Left renal pelvis (tissue), 4 donors: ENCODE measurements at places on chromosomes 2 and 18.

- no peak for DNase-seq
Measured at GRCh38 chr2:64250751-64251423, 106.7 kb upstream of the PELI1 start.

DNA sequence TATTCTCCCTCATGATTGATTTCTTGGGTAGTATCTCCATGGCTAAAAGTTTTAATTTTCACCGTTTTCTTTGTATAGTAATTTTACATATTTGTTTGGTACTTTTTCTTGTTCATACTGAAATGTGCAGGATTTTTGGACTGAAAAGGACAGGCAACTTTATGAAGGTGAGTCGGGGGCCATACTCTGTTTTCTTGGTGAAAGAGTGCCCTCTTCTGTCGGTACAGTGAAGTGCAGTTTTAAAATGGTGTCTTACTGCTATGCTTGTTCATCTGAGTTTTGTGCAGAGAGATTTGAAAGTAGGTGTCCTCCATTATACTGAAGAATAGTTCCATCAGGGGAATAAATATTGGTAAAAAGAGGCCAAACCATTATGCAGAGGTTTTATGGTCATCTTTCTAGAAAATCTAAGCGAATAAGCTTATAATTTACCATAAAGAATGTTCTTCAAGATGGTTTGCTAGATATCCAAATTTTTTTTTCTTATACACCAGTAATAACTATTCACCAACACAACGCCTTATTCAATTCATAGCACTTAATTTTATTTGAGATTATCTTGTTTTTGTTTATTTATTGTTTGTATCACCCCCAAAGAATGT is 8.7 kb upstream of the SERPINB13 start:
- no peak for DNase-seq

DNA sequence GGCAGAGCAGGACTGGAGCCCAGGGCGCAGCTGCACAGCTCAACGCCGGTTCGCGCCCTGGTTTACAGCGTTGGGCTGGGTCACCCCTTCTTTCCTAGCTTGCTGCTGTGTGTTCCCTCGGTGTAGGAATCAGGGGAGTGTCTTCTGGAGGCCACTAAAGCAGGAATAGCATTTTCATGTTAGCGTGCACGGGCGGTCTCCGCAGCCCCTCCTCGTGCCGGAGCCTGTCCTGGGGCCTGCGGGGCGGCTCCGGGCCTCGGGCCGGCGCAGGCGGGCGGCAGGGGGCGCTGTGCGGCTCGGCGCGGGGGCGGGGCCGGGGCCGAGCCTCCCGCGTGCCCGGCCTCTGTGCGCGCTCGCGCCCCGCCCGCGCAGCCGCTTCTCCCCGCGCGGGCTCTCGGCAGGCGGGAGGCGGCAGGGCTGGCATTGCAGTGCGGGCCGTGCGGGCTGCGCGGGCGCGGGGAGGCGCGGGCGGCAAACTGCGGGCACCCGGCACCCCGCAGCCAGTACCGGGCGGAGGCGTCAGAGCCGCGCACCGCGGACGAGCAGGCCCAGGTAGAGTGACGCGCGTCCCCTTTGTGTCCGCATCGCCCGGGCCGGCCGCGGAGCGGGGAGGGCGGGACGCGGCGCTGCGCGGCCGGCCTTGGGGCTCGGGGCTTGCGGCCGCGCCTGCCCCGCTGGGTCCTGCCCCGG is at the start of gene RNF144A:
TSS of gene RNF144A (plus strand) at position 342 of the 690 bp plus-strand sequence. CDS start 79,515 bp downstream, outside the sequence.
- DNase-seq, result no peak

- no peak for DNase-seq
Measured at GRCh38 chr2:226474131-226474530, 325.5 kb downstream of the IRS1 start.

DNA sequence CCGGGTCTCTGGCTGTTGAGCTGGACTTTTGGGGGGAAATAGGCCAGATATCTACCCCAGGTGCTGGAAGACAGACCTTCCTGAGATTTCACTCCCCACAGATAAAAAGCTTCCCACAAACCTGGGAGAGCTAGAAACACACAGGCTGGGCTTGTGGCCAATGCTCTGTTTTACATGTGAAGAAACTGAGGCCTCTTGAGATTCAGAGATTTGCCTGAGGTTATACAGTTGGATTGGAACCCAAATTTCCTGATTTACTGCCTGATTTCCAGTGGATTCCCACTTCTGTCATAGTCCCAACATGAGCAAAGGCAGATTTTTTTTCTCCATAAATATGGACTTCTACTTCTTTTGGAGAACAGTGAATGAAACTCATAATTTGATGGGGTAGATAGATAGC is 360.2 kb downstream of the SETBP1 start:
- no peak for DNase-seq
